Stimulated activated CD4-positive, alpha-beta T cell treated with anti-CD3 and anti-CD28 coated beads, Interleukin-15, amount 100 ng/mL, for 1 hour (primary cell): ENCODE measurements at places on chromosomes 1 and 21.
A peak's percentile ranks its signal among the peaks of the same experiment; 100 is the strongest.

DNA sequence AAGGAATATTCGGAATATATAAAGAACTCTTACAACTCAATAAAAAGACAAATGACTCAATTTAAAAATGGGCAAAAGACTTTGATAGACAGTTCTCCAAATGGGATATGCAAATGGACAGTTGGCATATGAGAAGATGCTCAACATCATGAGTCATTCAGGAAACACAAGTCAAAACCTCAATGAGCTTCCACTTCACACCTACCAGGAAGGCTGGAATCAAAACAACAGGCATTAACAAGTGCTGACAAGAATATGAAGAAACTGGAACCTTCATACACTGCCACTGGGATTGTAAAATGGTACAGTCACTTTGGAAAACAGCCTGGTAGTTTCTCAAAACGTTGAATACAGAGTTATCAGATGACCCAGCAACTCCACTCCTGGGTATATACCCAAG, 17.2 kb downstream of the PGBD5 start:
- DNase-seq: no peak

- DNase-seq: no peak
Measured at GRCh38 chr1:215958841-215959240, 391.7 kb downstream of the KCTD3 start.

DNA sequence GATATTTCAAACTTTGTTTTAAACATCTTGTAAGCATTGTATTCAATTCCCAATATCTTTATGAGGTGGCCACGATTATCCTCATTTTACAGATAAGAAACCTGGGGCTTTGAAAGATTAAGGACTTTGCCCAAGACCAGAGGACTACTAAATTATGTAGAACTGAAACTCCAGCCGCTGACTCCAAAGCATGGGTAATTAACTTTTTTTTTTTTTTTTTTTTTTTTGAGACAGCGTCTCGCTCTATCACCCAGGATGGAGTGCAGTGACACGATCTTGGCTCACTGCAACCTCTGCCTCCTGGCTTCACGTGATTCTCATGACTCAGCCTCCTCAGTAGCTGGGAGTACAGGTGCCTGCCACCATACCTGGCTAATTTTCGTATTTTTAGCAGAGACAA, 68.7 kb downstream of the ALG14 start:
- no peak for DNase-seq

- DNase-seq: no peak
Measured at GRCh38 chr21:44399955-44400790, 46.8 kb downstream of the TRPM2 start.

GRCh38 chr1:101388904-101389546, 152.2 kb downstream of the S1PR1 start:
- no peak for DNase-seq

GRCh38 chr1:3564921-3565831, 46.1 kb downstream of the MEGF6 start:
- no peak for DNase-seq

GRCh38 chr1:9670085-9670484, 18.6 kb downstream of the PIK3CD start:
- no peak for DNase-seq

- DNase-seq: peak; percentile 47
Measured at GRCh38 chr1:12617901-12618660, at the start of gene DHRS3. DHRS3 (minus strand) TSS chr1:12618210; CDS start chr1:12617348, 862 bp downstream.

DNA sequence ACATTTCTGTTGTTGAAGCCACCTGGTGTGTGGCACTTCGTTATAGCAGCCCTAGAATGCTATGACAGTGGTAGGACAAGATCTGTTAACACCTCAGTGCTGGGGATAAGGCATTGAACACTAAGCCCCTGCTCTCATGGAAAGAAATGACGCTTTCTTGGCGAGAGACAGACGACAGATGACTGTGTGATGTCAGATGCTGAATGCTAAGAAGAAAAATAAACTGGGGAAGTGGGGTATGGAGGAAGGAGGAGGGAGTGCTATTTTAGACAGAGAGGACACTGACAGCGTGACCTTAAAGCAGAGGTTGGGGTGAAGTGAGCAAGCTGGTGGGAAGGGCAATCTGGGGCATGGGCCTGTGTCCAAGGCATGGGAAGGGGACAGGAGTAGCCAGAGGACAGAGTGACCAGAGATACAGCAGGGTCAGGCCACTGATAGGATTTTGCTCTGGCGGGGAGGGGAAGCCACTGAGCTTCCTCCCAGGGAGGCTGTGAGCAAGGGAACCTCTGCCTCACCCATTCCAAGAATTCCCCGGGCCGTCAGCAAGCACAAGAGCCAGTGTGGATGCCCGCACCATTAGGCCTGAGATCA, 15.2 kb downstream of the DOP1B start:
- DNase-seq: no peak

DNA sequence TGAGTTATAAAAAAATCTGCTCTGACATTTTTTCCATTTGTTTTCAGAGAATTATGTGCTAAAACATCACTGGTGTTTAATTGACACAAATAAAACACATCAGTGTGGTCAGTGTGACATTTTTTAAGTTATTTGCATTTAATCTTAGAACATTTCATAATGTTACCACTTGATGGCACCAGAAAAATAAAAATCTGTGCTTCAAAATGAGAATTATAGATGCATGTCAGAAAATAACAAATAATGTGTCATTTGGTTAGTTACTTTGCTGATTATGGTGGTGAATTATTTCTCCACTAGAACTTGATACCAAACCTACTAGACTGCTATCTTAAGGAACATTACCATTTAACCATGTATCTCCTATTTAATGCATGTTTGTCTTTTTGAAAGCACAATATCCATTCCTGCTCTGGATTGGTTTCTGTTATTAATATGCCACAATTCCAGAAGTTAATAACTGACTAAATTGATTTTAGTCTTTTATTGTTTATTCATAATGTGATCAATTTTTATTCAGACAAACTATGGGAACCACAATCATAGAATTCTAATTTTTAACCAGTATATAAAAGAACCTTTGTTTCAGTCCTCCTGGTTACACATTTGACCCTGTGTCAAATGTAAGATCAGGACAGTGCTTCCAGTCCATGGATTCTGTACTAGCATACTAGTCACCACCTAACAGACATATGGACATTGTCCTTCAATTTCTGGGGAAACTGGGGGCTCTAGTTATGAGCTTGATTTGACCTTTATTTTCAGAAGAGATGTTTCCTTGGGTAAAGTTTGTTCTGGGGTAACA, 81.0 kb downstream of the RPS6KC1 start:
- no peak for DNase-seq

- no peak for DNase-seq
Measured at GRCh38 chr1:175270361-175270760, 77.8 kb upstream of the KIAA0040 start.

- DNase-seq: no peak
Measured at GRCh38 chr1:30419831-30420230, 303.6 kb downstream of the MATN1 start.

- DNase-seq: no peak
Measured at GRCh38 chr1:67647814-67648358, 37.1 kb upstream of the GADD45A start.

DNA sequence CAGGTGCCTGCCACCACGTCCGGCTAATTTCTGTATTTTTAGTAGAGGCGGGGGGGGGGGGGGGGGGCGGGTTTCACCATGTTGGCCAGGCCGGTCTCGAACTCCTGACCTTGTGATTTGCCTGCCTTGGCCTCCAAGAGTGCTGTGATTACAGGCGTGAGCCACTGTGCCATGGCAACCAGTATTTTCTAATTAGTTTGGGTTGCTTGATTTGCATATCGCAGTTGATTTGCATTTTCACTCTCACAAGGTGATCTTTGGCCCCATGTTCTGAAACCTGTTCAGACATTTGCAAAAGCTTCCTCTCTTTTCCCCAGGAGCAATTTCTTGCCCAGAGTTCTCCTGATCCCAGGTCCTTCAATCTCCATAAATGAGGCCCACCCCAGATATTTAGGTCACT, 1.7 kb downstream of the TOR3A start:
- no peak for DNase-seq

DNA sequence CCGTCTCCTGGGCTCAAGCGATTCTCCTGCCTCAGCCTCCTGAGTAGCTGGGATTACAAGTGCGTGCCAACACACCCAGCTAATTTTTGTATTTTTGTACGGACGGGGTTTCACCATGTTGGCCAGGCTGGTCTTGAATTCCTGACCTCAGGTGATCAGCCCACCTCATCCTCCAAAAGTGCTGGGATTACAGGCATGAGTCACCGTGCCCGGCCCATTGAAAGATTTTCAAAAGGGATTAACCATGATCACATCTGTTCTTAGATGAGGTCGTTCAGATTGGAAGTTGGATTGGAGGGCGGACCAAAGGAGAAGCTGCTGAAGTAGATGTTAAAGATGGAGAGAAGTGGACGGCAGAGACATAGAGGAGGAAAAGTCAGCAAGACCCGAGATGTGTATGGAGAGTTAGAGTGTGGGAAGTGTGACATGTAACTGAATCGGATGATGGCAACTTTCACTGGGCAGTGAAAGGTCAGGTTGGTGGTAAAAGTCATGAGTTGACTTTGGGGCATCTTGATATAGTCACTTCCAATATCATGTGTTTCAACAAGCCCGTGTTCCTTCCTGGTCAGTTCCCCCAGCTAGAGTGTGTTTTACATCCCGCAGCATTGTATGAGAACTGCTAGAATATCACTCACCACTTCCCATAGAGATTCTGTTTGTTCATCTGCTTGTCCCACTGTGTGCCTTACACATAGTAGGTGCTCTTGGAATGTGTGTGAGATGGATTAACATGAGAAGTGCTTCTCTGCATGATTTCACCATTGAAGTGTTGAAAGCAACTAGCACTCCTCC, 54.4 kb upstream of the TINAGL1 start:
- DNase-seq: no peak

DNA sequence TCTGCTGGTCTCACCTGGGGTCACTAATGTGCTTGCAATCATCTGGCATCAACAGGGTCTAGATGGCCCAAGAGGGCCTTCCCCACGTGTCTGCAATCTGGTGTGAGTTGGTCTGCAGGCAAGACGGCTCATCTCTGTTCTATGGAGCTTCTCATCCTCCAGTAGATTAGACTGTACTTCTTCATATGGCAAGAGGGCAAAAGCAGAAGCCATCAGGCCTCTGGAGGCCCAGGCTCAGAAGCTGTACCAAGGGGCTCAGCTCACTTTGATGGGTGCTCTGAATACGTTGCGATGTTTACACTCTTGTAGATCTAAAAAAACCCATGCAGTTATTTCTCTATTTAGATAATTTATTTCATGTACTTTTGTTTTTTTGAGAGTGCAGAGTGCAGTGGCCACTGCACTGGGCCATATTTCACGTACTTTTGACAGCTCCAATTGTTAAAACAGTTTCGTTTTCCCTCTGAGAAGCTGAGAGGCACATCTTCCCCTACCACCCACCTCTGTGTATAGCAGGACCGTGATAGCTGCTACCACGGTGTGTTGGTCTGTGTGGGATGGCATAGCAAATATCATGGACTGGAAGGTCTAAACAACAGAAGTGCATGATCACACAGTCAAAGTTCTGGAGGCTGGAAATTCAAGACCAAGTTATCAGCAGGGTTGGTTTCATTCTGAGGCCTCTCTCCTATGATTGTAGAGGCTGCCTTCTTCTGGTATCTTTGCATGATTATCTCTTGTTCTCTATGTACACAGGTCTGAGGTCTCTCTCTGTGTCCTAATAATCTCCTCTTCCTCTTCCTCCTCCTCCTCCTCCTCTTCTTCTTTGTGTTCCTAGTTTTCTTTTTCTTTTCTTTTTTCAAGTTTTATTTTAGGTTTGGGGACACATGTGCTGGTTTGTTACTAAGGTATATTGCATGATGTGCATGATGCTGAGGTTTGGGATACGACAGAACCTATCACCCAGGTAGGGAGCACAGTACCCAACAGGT, 17.0 kb downstream of the CITED4 start:
- DNase-seq: no peak

DNA sequence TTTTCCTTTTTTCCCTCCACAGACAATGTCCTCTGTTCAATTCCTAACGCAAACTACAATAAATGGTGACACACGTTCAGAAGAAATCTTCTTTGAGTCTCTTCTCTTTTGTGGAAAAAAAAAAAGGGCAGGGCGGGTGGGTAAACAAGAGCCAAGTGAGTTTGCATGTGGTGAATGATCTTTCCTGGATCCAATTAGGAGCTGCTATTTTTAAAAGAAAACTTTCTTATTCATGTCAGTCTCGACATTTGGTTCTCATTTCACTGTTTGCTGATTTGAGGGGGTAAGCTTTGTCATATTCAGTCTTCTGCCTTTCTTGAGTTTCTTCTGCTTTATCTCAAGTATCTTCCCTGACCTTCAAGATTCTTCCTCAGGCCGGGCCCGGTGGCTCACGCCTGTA, 29.2 kb upstream of the KIF1B start:
- DNase-seq: no peak

- no peak for DNase-seq
Measured at GRCh38 chr1:5986018-5986417, 6.2 kb downstream of the NPHP4 start.
